Activated CD4-positive, CD25-positive, alpha-beta regulatory T cell treated with anti-CD3 and anti-CD28 coated beads, Interleukin-2, amount 50 U/mL, for 72 hours (primary cell): ENCODE measurements at places on chromosomes 13 and 19.

GRCh38 chr19:13981988-13982501 is 24.1 kb downstream of the RFX1 start:
- no peak for DNase-seq

- DNase-seq = no peak
These were observed 13.4 kb downstream of the TM6SF2 start for GRCh38 chr19:19259741-19260140.

GRCh38 chr19:36771261-36772231 is 1.1 kb downstream of the ZNF850 start:
- peak; percentile 35 for DNase-seq

- DNase-seq = no peak
These were observed 17.0 kb upstream of the TMEM255B start for GRCh38 chr13:113742000-113742441.

DNA sequence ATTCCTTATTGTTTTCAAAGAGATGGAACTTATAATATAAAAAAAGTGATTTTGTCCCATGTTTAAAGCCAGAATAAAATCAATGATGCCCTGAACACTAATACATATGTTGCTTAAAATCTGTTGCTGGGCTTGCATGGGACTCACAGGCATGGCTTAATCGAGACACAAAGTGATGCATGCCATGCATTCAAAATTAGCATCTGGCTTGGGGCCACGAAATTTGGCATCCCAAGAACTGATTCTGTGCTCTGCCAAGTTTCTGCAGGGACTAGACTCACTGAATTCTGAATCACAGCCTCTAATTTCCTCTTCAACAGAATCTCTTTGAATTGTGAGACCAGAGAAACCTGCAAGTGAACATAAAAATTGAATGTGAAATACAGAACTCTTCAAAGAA is 109.2 kb downstream of the PCDH17 start:
- no peak for DNase-seq

GRCh38 chr13:101204270-101205020 is 211.9 kb downstream of the NALCN start:
- no peak for DNase-seq

GRCh38 chr19:7928334-7928706 is 2.4 kb upstream of the CTXN1 start:
- no peak for DNase-seq

DNA sequence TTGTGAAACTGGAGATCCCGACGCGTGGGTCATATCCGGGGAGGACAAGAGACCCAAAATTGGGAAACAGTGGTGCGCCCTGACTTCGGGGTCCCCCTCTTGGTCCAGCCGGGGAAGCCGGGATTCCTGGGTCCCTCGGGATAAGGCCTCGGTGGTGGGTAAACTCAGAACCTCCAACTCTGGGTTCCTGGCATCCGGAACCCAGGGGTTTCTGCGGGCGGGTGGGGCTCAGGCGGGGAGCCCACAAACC is 688 bp downstream of the ZFP36 start:
- no peak for DNase-seq

DNA sequence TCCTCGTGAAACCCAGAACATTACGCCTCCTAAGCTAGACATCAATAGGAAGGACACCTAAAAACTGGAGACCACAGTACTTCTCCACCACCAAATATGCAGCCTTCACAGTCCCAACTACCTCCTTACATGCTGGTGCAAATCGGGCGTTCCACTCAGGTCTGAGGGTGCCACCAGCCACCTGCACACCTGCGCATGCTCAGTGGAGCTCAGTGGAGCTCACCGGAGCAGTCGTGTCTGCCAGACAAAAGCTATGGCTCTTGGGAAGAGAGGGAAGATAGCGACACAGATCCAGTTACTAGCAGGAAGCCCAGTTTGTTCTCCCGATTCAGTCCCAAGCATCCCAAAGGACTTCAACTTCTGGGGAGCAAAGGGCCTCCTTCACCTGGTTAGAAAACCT is 237.1 kb downstream of the TSHZ3 start:
- DNase-seq = no peak

DNA sequence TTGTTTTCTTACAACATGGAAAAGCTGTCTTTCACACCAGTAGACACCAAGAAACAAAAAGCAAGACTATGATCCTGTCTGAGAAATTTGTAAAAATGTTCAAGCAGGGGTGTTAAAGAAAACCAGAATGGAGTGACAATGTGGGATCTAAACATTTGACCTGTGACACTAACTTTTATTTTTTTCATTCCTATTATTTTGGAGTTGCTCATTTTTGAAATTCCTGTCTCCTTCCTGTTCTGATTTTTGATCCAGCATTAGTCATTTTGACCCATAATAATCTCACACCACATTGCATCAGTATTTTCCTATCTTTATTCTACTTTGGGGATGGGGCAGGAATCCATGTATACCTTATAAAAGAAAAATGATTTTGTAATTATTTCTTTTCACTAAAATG is 164.2 kb downstream of the DLEU7 start:
- no peak for DNase-seq

DNA sequence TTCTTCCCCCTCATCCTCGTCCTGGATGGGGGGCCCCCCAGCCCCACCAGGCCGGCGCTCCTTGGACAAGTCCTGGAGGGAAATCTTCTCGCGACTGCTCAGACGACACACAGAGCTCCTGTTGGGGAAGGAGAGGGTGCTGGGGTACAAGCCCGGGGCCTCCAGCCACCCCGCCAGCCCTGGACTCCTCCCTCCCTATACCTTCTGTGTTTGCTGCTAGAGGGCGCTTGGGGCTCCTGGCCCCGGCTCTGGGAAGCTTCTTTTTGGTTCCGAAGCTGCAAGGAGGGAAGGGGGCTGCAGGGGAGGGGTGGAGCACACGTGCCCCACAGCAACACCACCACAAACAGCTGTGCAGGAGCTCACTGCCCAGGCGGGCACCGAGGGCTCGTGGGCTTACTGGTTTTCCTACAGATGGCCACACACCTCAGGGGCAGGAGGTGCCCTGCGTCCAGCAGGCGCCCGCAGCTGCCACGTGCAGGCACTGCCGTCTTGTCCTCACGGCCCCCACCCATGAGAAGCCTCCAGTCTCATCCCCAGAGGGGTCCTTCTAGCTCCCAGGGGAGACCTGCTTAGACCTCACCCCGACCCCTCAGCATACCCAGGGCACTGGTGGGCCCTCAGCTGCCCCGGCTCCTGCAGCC is 20.5 kb downstream of the EPS8L1 start:
- DNase-seq = peak; percentile 21

GRCh38 chr19:3095441-3096191 is 1.5 kb downstream of the GNA11 start:
- no peak for DNase-seq

GRCh38 chr13:100659578-100659977 is 15.0 kb downstream of the TMTC4 start:
- no peak for DNase-seq

- no peak for DNase-seq
These were observed 212.8 kb downstream of the FGF9 start for GRCh38 chr13:21883713-21884112.

GRCh38 chr19:45595814-45596213 is 6.2 kb downstream of the GPR4 start:
- DNase-seq = no peak

- DNase-seq = no peak
These were observed 166.4 kb downstream of the SHISA2 start for GRCh38 chr13:25885418-25885817.

DNA sequence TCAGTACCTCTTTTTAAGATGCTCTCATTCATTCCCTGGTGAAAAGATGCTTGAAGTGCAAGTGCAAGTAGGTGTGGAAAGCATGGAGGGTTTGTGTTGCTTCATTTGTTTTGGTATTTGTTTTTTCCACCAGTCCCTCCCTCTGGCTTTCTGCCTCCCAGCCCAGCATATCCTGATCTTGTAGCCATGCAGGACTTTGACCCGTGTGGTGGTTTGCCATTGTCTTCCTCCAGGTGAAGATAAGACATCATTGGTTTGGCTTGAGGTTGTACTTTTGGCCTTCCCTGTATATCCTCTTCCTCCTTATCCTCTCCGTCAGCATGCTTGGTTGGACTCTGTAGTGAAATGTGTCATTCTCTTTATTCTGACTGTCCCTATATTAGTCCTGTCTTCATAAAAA is 9.1 kb downstream of the SPINT2 start:
- DNase-seq = no peak

- DNase-seq = no peak
These were observed 22.9 kb upstream of the ADGRE1 start for GRCh38 chr19:6864325-6864940.
